Memory B cell (primary cell): ENCODE measurements at places on chromosomes 12 and 14.

- H3K4me1 ChIP-seq = no peaks in the 10 kb centered on the region
- no peaks in the 10 kb centered on the region for H3K36me3 ChIP-seq
- no peak overlapping the region for H3K27ac ChIP-seq
- H3K27me3 ChIP-seq = peaks cover 12% of the 10 kb centered on the region
- DNase-seq = no peak
Measured at GRCh38 chr12:120346681-120347080, 19.1 kb upstream of the PLA2G1B start.

- H3K4me3 ChIP-seq = no peak overlapping the region
- H3K36me3 ChIP-seq = no peaks in the 10 kb centered on the region
- no peak for DNase-seq
- peaks cover 20% of the 10 kb centered on the region for H3K27me3 ChIP-seq
Measured at GRCh38 chr12:109709401-109709991, 4.1 kb upstream of the FAM222A start.

- no peak overlapping the region for H3K4me3 ChIP-seq
- no peak overlapping the region for H3K27ac ChIP-seq
- H3K36me3 ChIP-seq = no peaks in the 10 kb centered on the region
- H3K4me1 ChIP-seq = no peaks in the 10 kb centered on the region
- no peaks in the 10 kb centered on the region for H3K27me3 ChIP-seq
Measured at GRCh38 chr14:99517643-99518381, 36.6 kb downstream of the CCNK start.

DNA sequence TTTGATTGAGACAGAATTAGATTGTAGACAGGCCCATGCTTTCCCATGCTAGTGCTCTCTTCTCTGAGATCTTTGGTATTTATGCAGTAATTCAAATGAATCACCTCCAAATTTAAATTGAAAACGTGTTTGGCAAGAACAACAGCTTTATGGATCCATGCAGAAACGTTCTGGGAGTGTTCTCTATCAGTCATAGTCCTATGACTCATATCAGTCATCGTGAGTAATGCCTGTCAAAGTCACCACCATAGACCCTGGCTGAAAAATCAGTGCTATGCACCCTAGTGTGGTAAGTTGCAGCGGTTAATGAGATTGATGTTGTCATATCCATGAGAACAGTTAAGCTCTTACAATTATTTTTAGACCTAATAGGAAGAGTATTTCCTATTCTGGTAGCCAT, 90.1 kb upstream of the FOXG1 start:
- H3K4me3 ChIP-seq = no peak overlapping the region
- H3K36me3 ChIP-seq = no peaks in the 10 kb centered on the region
- H3K27ac ChIP-seq = no peak overlapping the region
- H3K4me1 ChIP-seq = no peaks in the 10 kb centered on the region
- DNase-seq = no peak

- no peak overlapping the region for H3K4me3 ChIP-seq
- H3K36me3 ChIP-seq = no peaks in the 10 kb centered on the region
- no peak overlapping the region for H3K27ac ChIP-seq
Measured at GRCh38 chr12:127548123-127548553, 718.8 kb upstream of the TMEM132C start.

GRCh38 chr12:109276160-109276559, 32.9 kb downstream of the FOXN4 start:
- no peak overlapping the region for H3K27ac ChIP-seq
- no peak for DNase-seq
- H3K36me3 ChIP-seq = no peaks in the 10 kb centered on the region
- no peaks in the 10 kb centered on the region for H3K4me1 ChIP-seq
- H3K4me3 ChIP-seq = no peak overlapping the region
- peaks cover 16% of the 10 kb centered on the region for H3K27me3 ChIP-seq

DNA sequence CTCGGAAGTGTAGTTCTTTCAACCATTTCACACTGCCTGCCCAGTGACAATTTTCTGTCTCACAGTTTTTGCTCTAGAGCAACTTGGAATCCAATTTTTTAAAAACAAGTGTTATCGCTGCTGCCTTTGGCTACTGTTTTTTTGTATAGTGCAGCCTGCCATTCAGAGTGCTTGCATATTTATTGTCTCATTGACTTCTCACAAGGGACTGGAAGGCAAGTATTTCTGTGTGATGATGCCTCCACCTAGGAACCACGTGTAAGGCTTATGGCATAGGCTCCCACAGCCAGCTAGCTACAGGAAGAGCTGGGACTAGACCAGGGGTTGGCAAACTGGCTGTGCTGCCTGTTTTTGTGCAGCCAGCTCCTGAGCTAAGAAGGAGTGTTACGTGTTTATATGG, 903 bp downstream of the PARPBP start:
- H3K4me1 ChIP-seq = peaks cover 13% of the 10 kb centered on the region
- no peaks in the 10 kb centered on the region for H3K27me3 ChIP-seq
- H3K4me3 ChIP-seq = peak overlapping the region; percentile 92

GRCh38 chr12:108638997-108639822, 5.5 kb upstream of the SELPLG start:
- no peak for DNase-seq
- peaks cover 53% of the 10 kb centered on the region for H3K4me1 ChIP-seq
- H3K27ac ChIP-seq = peak overlapping the region; percentile 90
- H3K4me3 ChIP-seq = peak overlapping the region; percentile 27

DNA sequence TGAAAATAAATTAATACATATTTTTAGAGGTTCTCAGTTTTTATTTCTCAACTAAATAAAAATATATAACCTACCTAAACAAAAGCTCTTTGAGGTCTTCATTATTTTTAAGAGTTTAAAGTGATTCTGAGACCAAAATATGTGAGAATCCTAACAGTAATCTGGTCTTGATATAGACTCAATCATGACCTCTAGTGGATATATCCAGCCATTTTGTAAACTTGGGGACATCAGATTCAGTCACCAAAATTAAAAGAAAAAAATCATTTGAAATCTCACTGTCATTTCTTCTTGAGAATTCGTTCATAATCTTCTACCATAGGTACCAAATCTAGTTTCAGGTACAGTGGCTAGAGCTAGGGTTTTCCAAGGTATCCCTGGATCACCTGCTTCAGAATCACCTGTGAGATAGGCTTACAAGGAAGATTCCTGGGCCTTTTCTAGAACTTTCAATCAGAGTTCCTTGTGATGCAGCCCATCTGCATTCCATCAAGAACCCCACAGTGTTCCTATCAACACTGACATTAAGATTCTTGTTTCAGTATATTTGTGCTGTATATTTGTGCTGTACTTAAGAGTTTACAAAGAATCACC, 214.9 kb downstream of the ADAMTS20 start:
- no peaks in the 10 kb centered on the region for H3K36me3 ChIP-seq
- DNase-seq = no peak
- H3K27ac ChIP-seq = no peak overlapping the region
- peaks cover 3% of the 10 kb centered on the region for H3K4me1 ChIP-seq

GRCh38 chr12:3311027-3311402, 180.0 kb upstream of the PRMT8 start:
- no peak for DNase-seq
- no peak overlapping the region for H3K4me3 ChIP-seq
- no peaks in the 10 kb centered on the region for H3K36me3 ChIP-seq
- H3K27me3 ChIP-seq = peaks cover 27% of the 10 kb centered on the region
- no peak overlapping the region for H3K27ac ChIP-seq

DNA sequence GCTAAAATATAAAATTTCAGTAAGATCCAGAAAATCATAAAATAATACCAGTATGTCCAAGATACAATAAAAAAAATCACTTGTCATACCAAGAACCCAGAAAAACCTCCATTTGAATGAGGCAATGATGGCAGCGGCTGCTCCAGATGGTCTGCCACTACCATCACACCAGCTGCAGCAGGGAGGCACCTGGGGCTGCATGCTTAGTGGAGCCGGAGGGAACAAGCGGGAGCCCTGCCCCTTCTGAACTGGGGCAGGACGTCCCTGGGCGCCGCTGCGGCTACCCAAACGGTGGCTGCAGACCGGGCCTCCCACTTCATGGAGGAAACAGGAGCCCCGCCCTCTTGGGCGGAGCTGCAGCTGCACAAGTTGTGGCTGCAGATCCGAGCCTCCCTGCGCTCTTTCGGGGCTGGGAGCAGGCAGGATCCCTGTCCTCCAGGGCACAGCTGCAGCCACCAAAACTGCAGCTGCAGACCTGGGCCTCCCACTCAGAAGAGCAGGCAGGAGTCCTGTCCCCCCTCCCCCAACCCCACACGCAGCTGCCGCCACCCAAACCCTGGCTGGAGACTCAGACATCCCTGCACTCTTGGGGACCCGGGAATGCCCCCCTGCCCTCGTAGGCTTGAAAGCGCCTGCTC, 36.1 kb upstream of the OR5AU1 start:
- no peaks in the 10 kb centered on the region for H3K36me3 ChIP-seq
- H3K27me3 ChIP-seq = no peaks in the 10 kb centered on the region
- H3K4me1 ChIP-seq = peaks cover 4% of the 10 kb centered on the region
- peak overlapping the region; percentile 62 for H3K4me3 ChIP-seq

DNA sequence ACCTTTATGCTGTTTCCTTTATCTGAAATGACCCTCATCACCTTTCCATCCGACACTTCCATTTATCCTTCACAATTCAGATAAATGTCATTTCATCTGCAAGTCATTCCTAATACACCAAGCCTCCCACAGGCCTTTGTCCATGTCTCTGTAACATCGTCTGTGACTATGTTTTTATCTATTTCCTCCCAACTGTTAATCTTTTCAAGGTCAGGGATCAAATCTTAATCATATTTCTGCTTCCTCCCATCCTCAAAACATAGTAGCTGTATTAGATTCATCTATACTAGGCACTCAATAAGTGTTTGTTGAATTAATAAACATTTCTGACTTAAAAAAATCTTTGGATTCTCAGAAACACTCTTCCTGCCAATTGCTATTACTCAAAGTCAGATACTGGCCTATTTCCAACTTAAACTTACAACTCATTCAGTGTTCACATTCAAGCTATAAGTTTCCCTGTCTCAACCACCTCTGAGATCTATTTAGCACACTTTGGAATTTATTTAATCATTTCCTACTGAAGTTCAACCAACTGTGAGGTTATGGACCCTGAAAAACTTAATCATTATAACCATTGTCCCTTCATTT, 100.2 kb upstream of the ALX1 start:
- H3K27me3 ChIP-seq = no peaks in the 10 kb centered on the region
- no peaks in the 10 kb centered on the region for H3K36me3 ChIP-seq
- no peak for DNase-seq
- no peaks in the 10 kb centered on the region for H3K4me1 ChIP-seq
- H3K27ac ChIP-seq = no peak overlapping the region

GRCh38 chr12:32155961-32156529, 49.4 kb downstream of the BICD1 start:
- H3K27ac ChIP-seq = no peak overlapping the region
- no peak overlapping the region for H3K4me3 ChIP-seq
- H3K27me3 ChIP-seq = no peaks in the 10 kb centered on the region
- H3K36me3 ChIP-seq = peaks cover 12% of the 10 kb centered on the region
- H3K4me1 ChIP-seq = peaks cover 14% of the 10 kb centered on the region
- no peak for DNase-seq

- H3K27me3 ChIP-seq = no peaks in the 10 kb centered on the region
- DNase-seq = no peak
- no peak overlapping the region for H3K27ac ChIP-seq
- H3K4me1 ChIP-seq = peaks cover 56% of the 10 kb centered on the region
- H3K36me3 ChIP-seq = peaks cover 4% of the 10 kb centered on the region
Measured at GRCh38 chr14:75519826-75520728, 2.2 kb upstream of the BATF start.

GRCh38 chr12:13099066-13099843, 4.2 kb downstream of the GSG1 start:
- H3K27ac ChIP-seq = peak overlapping the region; percentile 95
- H3K4me1 ChIP-seq = peaks cover 49% of the 10 kb centered on the region
- no peaks in the 10 kb centered on the region for H3K36me3 ChIP-seq
- H3K4me3 ChIP-seq = peak overlapping the region; percentile 66
- H3K27me3 ChIP-seq = no peaks in the 10 kb centered on the region
- DNase-seq = no peak

DNA sequence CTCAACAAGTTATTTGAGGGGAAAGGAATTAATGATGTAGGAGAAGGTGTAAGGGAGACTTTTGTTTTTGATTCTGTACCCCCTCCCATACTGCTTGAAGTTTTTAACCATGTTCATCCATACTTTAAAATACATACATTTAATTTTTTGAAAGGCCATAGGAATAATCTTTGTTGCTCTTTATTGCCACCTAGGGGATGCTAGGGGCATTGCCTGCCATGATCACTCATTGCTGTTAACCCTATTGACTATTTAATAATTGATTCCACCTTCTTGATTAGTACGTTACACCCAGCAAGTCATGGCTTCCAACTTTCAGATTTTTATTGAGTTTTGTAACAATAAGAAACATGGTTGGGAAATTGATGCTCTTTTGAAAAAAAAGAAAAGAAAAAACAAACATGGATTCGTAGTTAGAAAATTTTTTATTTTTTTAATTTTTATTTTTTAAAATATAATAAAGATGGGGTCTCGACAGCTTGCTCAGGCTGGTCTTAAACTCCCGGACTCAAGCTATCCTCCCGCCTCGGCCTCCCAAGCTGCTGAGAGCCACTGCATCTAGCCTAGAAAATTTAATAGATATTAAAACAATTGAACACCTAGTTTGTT, 8.5 kb upstream of the PRKAB1 start:
- H3K4me1 ChIP-seq = peaks cover 6% of the 10 kb centered on the region
- no peak overlapping the region for H3K4me3 ChIP-seq
- no peaks in the 10 kb centered on the region for H3K27me3 ChIP-seq
- no peaks in the 10 kb centered on the region for H3K36me3 ChIP-seq

DNA sequence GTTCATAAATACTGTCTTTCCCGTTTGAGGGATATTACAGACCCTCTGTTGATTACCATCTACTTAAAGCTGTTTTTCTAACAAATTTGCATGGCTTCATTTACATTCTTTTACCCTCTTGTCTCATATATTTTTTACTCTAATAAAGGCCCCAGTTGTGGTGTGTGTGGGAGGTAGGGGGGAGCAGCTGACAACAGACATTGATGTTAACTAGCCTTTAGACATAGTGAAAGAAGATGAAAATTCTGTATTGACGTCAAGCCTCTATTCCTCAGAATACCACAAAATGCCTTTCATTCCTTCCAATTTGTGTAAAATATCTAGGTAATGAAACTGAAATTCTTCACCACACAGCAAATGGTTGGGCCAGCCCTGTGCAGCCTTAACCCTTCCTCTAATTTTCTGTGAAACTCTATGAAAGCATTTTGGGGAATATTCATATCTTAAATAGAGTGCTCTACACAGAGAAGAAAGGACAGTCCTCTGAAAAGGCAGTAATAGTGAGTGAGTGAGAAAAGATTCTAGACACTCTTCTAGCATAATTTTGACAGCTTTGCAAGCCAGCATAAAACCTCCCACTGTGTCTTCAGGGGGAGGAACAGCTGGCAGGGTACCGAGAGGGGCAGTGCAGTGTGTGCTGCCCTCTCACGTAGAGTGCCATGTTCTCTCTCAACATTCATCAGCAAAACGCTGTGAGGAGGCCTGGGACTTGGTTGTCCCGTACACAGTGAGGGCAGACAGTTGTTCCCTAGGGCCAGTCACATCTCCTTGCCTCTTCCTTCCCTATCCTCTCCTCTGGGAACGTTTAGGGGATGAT, 20.1 kb upstream of the CERS5 start:
- no peaks in the 10 kb centered on the region for H3K27me3 ChIP-seq
- DNase-seq = no peak
- H3K27ac ChIP-seq = no peak overlapping the region
- no peak overlapping the region for H3K4me3 ChIP-seq

- peaks cover 13% of the 10 kb centered on the region for H3K27me3 ChIP-seq
- DNase-seq = no peak
- H3K27ac ChIP-seq = no peak overlapping the region
- no peaks in the 10 kb centered on the region for H3K36me3 ChIP-seq
- no peak overlapping the region for H3K4me3 ChIP-seq
- no peaks in the 10 kb centered on the region for H3K4me1 ChIP-seq
Measured at GRCh38 chr12:27549236-27549800, 25.3 kb downstream of the PPFIBP1 start.
